ENCODE measurements at places on chromosomes 11 and 22.

DNA sequence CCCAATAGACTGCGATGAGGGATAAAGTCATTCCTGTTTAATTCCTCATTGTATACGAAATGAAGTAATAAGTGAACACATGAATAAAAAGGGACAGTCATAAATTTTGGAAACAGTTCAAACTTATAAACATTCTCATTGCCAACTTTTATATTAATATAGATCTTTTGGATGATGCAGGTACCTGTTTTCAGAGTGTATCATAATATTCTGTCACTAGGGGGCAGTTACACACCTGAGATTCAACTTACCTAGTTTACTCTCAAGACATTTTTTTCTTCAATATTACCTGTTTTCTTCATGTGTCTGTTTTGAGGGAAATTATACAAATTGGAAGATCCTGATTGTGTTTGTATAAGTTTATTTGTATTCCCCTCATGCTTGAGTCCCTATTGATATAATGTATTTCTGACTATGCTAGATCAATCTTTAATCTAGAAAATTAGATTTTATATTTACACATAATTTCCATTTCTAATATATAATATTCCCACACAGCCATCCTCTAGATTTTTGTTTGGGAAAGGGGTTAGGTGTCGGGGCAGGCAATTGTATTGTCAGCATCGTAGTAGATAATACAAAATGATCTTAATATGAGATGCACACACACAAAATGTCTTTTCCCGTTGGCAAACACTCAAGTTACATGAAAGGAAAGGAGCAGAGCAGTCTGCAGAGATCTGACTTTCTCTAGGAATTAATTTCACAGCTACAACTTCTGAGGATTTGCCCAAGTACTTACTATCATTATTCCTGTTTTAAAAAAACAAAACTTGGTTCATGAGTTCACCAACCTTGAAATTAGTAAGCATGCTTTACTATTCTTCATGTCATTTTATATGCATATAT, 18.4 kb downstream of the FDX1 start:
- DNase-seq: no peak

GRCh38 chr11:783581-784015, 6.3 kb downstream of the CEND1 start:
- peak; percentile 80 for DNase-seq

GRCh38 chr11:128407962-128408361, 179.4 kb downstream of the ETS1 start:
- DNase-seq: no peak

DNA sequence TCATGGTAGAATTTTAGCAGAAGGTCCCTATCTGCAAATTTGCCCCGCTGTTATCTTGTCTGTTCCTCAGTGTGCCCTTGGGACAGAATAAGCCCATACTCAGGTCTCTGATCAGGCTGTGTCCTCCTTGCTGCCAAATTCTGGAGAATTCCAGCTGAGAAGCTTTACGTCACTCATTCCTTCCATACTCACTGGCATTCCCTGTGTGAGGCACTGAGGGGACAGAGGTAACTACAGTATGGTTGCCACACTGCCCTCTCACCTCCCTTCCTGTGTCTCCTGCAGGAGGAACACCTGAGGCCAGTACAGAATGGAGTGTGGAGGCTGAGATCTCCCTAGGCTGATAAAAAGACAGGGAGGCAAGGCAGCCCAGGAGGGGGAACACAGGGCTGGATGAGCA, 31.5 kb downstream of the SHISA8 start:
- DNase-seq: no peak

- DNase-seq: no peak
Measured at GRCh38 chr22:48340727-48341709, 1486.7 kb downstream of the BRD1 start.

- DNase-seq: no peak
Measured at GRCh38 chr11:95435192-95435591, 204.2 kb upstream of the SESN3 start.

- DNase-seq: no peak
Measured at GRCh38 chr11:76918941-76919386, 58.2 kb downstream of the ACER3 start.

DNA sequence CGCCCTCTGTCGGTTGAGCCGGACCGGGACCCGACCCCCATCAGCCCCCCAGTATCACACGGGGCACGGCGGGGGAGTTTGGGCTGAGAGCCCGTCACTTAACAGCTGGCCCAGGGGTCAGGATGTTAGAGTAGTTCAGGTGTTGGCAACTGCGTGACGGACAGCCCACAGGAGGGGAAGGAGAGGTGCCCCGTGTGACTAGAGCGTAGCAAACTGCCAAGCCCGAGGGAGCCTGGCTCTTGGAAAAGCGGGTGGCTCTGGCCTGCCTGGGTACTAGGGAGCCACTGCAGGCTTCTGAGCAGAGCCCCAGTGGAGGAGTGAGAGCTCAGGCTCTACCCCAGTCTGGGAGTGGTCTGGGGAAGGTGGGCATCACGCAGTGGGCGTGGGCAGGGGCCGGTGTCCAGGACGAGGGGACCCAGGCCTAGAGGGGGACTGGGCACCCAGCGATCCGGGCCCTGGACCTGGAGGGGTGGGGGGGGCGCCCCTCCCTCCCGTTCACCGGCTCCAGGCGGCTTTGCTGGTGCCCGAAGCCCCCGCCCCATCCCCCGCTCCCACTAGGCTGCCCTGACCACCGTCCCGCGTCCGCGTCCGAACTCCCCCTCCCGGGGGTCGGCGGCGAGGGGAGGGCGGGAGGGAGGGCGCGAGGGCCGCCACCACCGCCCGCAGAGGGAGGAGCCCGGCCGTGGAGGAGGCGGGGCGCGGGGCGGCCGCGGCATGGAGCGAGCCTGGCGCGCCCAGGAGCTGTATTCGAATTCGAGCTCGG, 24.4 kb downstream of the SHANK3 start:
- DNase-seq: no peak

- no peak for DNase-seq
Measured at GRCh38 chr11:101188173-101188572, 58.6 kb upstream of the PGR start.

- no peak for DNase-seq
Measured at GRCh38 chr11:59216641-59217564, 4.2 kb upstream of the MPEG1 start.

GRCh38 chr22:35894937-35895708, 133.5 kb downstream of the RBFOX2 start:
- no peak for DNase-seq

GRCh38 chr11:67271541-67272284, 5.4 kb downstream of the GRK2 start:
- no peak for DNase-seq

- no peak for DNase-seq
Measured at GRCh38 chr11:134988495-134988894, 576.5 kb upstream of the B3GAT1 start.

- no peak for DNase-seq
Measured at GRCh38 chr11:40037005-40037404, 1422.4 kb downstream of the LRRC4C start.

GRCh38 chr11:64832467-64833197, 11.8 kb downstream of the CDC42BPG start:
- DNase-seq: no peak

DNA sequence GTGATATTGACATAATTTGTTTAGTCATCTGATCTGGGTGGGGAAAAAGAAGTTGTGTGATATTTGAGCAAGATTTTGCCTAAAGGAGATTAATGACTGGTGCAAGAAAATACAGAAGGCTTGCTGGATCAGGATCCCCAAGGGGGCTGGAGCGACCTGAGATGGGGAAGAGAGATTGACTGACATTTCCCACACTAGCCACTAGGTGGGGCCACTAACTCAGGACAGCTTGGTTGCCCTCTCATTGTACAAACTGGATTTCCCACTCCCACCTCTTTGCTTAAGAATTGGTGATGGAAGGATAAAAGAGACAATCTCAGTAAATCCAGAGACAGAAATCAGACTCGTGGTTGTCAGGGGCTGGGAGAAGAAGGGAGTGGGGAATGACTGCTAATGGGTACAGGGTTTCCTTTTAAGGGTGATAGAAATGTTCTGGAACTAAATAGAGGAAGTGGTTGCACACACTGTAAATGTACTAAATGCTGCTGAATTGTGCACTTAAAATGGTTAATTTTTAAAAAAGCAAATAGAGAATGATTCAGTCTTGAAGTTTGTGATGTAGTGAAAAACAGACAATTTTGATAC, 50.7 kb downstream of the CTTN start:
- DNase-seq: no peak

GRCh38 chr22:29187831-29188230, 17.9 kb upstream of the EMID1 start:
- DNase-seq: no peak

- DNase-seq: no peak
Measured at GRCh38 chr11:72741429-72741833, 10.8 kb downstream of the ARAP1 start.

- DNase-seq: no peak
Measured at GRCh38 chr11:116093065-116093464, 588.9 kb upstream of the CADM1 start.

DNA sequence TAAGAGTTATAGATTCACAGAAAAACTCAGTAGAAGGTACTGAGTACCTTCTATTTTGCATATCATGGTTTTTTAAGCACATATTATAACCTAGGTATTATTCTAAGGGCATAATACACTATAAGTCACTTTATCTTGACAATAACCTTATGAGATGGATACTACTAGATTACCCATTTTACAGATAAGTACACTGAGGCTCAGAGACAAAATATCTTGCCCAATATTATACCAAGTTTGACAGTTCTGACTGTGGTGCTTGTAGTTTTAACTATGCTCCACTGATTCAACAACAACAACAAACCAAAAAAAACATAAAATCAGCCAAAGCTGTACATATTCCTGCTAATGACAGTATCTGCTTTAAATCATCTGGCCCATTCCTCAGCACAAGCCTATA, 10.5 kb downstream of the OR51M1 start:
- DNase-seq: no peak

DNA sequence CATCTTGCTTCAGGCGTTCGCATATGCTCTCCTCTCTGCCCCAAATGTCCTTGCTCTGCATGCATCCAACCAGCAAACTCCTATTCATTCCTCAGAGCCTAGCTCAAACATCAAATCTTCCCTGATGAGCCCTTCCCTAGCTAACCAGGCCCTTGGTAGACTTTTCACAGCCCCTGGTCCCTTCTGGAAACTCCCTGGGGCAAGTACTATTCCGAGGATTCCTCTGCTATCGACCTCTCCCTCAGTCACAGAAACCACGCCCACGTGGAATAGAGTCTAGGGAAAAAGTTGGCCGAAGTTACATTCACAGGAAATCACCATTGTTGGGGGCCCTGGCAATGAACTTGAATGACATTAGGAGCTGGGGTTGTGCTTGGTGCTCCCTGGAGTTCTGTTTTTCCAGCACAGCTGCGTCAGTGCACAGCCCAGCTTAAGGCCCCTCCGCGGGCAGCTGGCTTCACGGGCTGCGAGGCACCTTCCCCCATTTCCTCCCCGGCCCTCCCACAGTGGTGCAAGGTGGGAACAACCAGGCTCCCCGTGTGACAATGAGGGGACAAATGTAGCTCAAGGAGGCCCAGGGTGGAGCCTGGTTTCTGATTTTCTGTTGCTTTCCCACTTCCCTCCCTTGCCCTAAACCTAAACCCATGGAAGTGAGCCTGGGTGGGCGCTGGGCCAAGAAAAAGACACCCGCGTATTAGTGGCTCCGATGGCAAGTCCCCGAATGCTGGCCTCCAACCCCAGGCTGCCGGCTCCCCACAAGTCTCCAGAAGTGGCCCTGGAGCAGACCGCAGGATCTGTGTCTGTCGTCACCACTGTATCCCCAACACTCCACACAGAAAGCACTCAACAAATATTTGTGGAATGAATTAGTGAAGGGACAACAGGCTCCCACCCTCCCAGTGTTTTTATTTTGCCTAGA, 4.3 kb upstream of the ATP5MGL start:
- DNase-seq: no peak

DNA sequence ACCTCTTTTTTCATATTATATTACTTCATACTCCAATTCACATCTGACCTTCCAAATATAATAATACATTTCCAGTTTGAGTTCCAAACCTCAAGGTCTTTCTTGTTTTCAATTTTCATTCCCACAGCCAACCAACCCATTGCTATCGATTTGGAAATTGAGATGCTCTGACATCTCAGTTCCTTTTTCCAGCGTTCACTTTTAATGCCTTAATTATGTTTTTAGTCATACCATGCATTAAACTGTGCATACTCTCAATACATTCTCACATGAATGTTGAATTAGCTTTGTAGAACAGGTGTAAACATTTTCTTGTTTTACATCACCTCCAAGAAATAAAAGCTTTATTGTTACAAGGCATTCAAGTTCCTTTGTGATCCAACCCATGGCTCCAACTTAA, 294.2 kb upstream of the ANO3 start:
- no peak for DNase-seq

GRCh38 chr11:123413636-123414035, 16.4 kb upstream of the GRAMD1B start:
- DNase-seq: no peak

Measured in NCI-H187 treated with DMSO at 0.1 percent for 48 hours (cell line).